Activated T-cell treated with anti-CD3 and anti-CD28 coated beads, Interleukin-2, amount 50 U/mL, for 72 hours (primary cell): ENCODE measurements at places on chromosomes 2 and 18. TPM values are rescaled to one million over a fixed set of nuclear protein-coding genes. Genes with fewer than 3 reads are reported as not detected.

The CRYGC gene
- not detected for total RNA-seq

The OSBPL6 gene
- 5.5 TPM for total RNA-seq

The IFIH1 gene
- 62.7 TPM for total RNA-seq

The C2orf72 gene
- total RNA-seq: 0.84 TPM

The CCDC74B gene
- total RNA-seq: 0.99 TPM

The EFR3B gene
- total RNA-seq: 0.93 TPM

The LCT gene
- total RNA-seq: 0.29 TPM

The TCF23 gene
- not detected for total RNA-seq

The POTEF gene
- not detected for total RNA-seq

The USP40 gene
- total RNA-seq: 14.7 TPM

The NCOA1 gene
- 29.8 TPM for total RNA-seq

The DNMT3A gene
- 108 TPM for total RNA-seq

The PPM1B gene
- total RNA-seq: 47.6 TPM

The TNFAIP6 gene
- not detected for total RNA-seq
